ENCODE measurements at places on chromosomes 2 and 18. TPM values are rescaled to one million over a fixed set of nuclear protein-coding genes. Genes with fewer than 3 reads are reported as not detected.

SLC66A2 gene
- polyA plus RNA-seq: 30.0 TPM

HMSD gene
- polyA plus RNA-seq: 1.1 TPM

TMEM247 gene
- polyA plus RNA-seq: not detected

- peak; percentile 21 for DNase-seq
These were observed 288.1 kb upstream of the FIGN start for GRCh38 chr2:164023896-164024295.

GRCh38 chr2:102453501-102453900 is 19.5 kb upstream of the SLC9A4 start:
- no peak for DNase-seq

LYPD1 gene
- polyA plus RNA-seq: 0.32 TPM

DNA sequence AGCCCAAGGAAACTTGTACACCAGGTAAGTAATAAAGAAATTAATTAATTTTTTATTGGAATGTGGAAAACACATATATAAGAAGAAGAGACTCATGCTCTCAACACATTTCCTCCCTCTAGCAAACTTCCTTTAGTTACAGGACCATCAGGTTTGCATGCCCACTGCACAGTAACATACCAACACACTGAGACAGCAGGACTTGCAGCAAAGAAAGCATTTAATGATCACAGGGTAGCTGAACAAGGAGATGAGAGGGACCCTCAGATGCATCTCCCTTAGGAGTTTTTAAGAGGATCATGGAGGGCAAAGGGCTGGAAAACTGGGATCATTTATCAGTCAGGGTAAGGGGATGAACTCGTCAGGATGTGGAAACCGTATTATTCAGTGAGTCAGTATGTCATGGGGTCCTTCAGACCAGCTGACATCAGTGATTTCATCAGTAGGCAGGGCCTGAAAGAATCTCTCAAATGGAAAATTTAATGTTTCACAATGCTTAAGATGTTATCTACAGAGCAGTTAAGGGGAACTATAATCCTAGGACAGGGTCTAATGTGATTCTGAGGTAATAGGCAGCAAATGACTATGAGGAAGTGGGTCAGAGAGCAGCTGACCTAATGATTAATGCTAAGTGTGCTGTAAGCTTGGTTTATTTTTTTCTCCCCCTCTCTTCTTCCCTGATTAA is 193.8 kb upstream of the RND3 start:
- DNase-seq: no peak

ACVR1C gene
- 0.18 TPM for polyA plus RNA-seq

GRCh38 chr2:54834721-54835120 is 111.3 kb downstream of the EML6 start:
- DNase-seq: no peak

- DNase-seq: peak; percentile 19
These were observed 56.5 kb upstream of the CREB1 start for GRCh38 chr2:207473049-207473930.

GRCh38 chr2:170084820-170085491 is 93.0 kb upstream of the MYO3B start:
- DNase-seq: no peak

- DNase-seq: peak; percentile 35
These were observed 35.6 kb downstream of the COL5A2 start for GRCh38 chr2:189143925-189144324.

GRCh38 chr2:27720004-27720551 is 51.4 kb upstream of the MRPL33 start:
- no peak for DNase-seq

- no peak for DNase-seq
These were observed 82.6 kb downstream of the AGAP1 start for GRCh38 chr2:235576337-235576910.

GRCh38 chr2:235897992-235898391 is 270.2 kb downstream of the GBX2 start:
- no peak for DNase-seq

DNA sequence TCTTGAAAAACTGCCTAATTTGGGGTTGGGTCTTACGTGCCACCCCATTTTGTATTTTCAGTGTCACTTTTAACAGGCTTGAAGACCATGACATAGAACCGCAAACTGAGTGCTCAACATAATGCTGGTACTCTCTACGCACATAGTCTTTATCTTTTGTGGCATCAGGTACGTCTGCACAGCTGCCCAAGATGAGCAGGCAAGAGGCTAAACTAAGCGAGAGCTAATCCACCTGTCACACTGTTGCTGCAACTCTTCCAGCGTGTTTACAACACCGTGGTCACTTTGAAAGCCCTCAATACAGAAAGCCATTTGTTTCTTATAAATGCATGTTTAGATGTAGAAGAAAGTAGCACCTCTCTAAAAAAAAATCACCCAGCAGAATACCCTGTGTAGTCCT is 270.0 kb upstream of the TCF4 start:
- DNase-seq: no peak

DNA sequence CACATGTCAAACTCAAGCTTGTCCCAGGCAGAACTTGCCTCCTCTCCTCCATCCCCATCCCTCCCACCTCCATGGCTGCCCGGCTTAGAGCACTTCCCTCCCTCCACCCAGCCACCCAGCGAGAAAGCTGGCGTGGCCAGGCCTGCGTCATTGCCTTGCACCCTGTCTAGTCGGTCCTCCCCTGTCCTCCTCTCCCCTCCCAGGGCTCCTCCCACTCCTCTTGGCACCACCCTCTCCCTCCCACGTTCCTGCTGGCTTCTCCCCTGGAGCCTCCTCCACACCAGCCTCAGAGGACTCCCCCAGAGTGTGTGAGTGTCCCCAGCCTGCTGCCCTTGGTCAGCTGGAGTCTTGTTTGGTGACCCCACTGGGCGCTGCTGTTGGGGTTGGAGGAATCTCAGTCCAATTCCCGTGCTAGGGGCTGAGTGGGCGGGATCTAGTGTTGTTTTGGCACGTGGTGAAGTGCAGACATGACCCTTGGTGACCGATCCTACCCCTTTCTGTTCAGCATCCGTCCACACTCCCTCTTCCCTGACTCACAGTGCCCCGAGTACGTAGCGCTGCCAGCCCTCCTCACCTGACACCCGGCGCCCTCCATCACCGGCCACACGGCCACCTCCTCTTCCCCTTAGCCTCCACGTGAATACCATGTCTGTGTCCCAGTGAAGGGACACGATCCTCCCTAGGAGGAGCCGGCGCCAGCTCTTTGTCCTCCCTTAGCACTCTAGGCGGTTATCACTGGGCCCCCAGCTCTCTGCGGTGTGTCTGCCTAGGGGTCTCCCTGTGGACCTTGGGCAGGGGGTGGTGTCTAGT is 41.4 kb downstream of the ATP6V1C2 start:
- no peak for DNase-seq

ALPI gene
- not detected for polyA plus RNA-seq
